ENCODE measurements at places on chromosomes 5 and 9.

GRCh38 chr5:133112026-133112660, 60.3 kb downstream of the HSPA4 start:
- no peak for DNase-seq

GRCh38 chr5:172771439-172772111, 580 bp upstream of the DUSP1 start:
- DNase-seq = no peak

- no peak for DNase-seq
These were observed 106.4 kb downstream of the HSD17B3 start for GRCh38 chr9:96195541-96195940.

DNA sequence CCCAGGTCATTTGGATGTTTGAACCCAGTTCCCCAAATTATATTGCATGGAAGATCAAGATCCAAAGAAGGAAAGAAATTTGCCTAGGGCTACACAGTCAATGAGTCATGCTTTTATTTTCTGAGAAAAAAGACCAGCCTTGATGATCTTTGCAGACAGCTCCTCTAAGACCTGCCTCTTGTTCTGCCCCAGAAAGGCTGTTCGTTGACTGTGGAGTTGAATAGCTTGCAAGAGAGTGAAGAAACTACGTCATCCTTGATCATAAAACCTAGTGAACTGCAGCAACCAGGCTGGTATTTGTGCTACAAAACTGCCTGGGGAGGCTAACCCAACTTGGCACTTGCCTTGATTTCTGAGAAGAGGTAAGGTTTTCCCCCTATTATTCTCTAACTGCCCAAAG, 263.9 kb downstream of the PAPPA start:
- no peak for DNase-seq

GRCh38 chr9:137446851-137447471, 5.8 kb upstream of the ENTPD8 start:
- peak; percentile 34 for DNase-seq

- DNase-seq = no peak
These were observed 182.4 kb downstream of the IRX1 start for GRCh38 chr5:3778000-3778550.

DNA sequence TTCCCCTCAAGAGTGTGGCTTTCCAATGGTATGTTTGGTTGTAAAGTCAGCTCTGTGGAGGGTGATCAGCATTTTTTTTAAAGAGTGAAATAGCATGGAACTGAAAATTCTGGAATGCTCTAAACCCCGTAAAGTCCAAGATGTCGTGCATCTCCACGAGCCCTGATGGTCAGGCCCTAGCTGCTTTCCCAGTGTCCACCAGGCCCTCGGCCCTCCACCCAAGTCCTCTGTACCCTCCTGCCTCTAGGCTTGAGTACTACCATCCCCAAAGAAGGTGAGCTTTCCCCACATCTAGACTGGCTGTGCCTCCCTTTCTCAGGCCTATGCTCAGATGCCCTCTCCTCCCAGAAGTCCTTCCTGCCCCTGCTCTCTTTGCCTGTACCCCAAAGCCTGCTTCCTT, 280.3 kb downstream of the GADD45G start:
- no peak for DNase-seq

- DNase-seq = no peak
These were observed 254.6 kb downstream of the ASTN2 start for GRCh38 chr9:117160254-117160653.

GRCh38 chr5:134077926-134078580, 36.4 kb upstream of the TCF7 start:
- DNase-seq = no peak

- DNase-seq = no peak
These were observed 79.7 kb downstream of the GPR21 start for GRCh38 chr9:123113185-123113584.

- DNase-seq = no peak
These were observed 133.2 kb upstream of the RFX3 start for GRCh38 chr9:3658964-3659363.

DNA sequence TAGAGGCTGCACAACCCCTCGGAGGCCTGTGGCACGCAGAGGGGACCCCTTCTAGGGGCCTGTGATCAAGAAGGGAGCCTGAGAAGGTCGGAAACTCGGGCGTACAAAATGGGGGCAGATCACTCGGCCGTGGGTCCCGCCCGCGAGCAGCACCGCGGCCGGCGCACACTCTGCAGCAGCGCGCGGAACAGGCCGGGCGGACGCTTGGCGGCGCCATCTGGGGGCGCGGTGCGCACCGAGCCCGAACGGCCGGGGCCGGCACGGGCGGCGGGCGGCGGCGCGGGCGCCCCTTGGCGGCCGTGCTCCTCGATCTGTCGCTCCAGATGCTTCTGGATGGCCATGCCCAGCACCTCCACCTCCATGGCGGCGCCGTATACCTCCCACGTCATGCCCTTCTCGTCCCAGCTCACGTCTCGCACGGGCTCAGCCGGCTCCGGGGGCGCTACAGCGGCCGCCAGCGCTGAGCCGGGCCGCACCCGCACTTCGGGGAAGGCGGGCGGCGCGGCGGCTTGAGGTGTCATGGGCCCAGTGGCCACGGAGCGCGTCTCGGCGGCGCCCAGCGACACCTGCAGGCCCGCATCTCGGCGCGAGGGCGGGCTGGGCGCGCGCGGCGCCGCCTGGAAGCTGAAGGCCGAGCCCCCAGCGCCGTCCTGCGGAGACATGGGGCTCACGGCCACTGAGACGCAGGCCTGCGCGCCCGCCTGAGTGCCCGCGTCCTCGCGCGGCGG, 13.1 kb downstream of the GPRIN1 start:
- peak; percentile 80 for DNase-seq

DNA sequence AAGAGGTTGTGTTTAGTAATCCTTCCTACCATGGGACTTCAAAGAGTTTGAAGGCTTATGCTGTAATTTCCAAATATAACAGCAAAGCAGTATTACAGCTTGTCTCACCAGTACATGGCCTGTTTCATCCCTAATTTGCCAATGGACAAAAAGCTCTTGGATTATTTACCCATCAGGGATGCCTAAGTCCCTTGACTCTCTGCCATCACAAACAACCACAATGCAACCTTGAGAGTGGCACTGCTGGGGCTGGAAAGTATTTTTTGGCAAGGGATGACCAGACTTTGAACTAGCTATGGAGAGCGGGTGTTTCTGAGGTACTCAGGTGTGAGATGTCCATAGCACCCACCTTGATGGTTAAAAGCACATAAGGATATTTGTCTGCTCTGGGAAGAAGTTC, 9.1 kb downstream of the MAMDC2 start:
- DNase-seq = no peak

- peak; percentile 52 for DNase-seq
These were observed 11.4 kb upstream of the GRIN1 start for GRCh38 chr9:137127301-137128157.

- DNase-seq = peak; percentile 7
These were observed 859 bp downstream of the CSNK1G3 start for GRCh38 chr5:123512611-123513461.

Data from CD4-positive, alpha-beta T cell treated with Interferon alpha-2 for 1 hour (primary cell).